ENCODE measurements at places on chromosomes 7 and 10.

- DNase-seq, result no peak
Measured at GRCh38 chr7:149855361-149856305, 17.5 kb downstream of the ZNF862 start.

DNA sequence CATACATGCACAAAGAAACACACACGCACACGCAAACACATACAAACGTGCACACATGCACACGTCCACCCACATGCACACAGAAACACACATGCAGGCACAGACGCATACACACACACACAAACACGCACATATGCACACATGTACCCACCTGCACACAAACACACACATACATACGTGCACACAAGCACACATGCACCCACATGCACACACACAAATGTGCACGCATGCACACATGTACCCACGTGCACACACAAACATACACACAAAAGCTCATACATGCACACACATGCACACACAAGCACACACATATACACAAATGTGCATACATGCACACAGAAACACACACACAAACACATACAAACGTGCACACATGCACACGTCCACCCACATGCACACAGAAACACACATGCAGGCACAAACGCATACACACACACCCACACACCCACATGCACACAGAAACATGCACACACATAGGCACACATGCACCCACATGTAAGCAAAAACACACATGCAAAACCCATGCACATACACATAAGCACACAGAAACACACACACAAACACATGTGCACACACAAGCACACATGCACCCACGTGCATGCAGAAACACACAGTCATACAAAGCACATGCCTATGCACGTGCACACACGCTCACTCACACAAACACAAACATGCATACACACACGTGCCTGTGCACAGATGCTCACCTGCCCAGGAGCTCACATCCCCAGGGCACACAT lies 44.8 kb downstream of the FOXL3 start:
- DNase-seq, result no peak

DNA sequence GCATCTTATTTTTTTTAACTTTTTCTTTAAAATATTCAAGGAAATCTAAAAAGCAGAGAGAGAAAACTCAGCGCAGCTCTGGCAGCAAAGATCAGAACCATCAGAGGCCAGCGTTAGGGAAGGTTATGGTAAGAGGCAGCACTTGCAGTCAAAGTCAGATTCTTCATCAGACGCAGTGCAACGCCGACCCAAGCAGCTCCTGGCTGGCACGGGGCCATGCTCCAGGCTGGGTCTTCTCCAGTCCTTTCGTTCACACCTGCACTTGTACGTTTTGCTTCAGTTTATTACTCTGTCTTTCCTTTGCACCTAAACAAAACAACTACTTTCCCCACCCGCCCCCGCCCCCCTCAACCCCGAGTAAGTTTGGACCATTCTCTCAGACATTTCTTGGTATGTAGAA lies 43.1 kb upstream of the SEC61G start:
- no peak for DNase-seq

- DNase-seq, result no peak
Measured at GRCh38 chr7:25860275-25861163, 291.5 kb upstream of the NFE2L3 start.

DNA sequence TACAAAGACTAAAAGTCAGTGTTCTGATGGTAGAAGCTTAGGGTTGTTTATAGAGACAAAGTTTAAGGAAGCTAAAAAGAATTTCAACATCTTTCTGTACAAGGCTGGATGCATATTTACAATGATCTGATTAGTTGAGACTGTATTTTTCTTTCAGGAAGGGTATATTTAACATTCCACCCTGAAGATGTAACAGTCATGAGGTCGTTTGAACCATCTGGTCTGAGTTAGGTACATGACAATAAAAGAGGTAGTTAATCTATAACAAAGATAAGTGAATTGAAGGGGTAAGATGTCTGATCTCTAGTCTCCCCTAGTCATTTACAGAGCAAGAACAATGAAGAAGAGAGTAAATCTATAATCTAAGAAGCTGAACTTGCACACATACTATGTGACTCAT lies 821.2 kb downstream of the CNTNAP2 start:
- DNase-seq, result no peak

DNA sequence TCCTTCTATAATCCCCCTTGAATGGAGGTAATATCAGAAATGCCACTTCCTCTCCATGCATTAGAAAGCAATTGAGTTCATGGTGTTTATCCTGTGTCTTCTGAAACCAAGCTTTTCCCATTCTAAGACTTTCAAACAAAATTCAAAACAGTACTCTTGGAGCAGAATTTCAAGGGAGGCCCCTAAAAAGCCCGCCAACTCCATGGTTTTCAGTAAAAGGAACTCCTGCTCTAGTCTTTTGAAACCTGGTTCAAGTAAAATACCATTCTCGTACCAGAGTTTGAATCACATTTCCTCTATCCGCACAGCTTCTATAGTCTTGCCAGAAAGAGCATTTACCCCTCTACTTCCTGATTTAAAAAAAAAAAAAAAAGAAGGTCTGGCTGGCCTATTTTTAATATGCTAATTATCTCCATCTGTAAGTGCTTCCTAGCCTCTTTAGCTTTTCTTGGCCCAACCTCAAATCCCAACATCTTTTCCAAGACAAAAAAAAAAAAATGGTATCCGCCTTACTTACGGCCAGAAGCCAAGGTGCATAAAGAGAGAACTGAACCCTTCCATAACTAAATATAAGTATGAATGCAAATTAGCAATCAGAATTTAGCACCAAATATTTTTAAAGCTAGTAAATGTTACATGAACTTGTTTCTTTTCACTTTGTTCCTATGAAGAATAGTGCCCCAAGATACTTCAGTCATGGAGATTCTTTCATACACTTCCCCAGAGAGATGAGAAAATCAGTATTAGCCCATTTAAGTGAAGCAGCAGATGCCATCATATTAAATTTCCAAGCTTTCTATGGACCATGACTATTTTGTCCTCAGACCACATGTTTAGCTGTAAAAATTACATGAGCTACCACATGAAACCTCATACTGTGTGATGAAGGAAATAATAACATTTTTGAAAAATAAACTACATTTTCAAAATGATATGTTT lies 199.9 kb upstream of the FAM3C start:
- no peak for DNase-seq

DNA sequence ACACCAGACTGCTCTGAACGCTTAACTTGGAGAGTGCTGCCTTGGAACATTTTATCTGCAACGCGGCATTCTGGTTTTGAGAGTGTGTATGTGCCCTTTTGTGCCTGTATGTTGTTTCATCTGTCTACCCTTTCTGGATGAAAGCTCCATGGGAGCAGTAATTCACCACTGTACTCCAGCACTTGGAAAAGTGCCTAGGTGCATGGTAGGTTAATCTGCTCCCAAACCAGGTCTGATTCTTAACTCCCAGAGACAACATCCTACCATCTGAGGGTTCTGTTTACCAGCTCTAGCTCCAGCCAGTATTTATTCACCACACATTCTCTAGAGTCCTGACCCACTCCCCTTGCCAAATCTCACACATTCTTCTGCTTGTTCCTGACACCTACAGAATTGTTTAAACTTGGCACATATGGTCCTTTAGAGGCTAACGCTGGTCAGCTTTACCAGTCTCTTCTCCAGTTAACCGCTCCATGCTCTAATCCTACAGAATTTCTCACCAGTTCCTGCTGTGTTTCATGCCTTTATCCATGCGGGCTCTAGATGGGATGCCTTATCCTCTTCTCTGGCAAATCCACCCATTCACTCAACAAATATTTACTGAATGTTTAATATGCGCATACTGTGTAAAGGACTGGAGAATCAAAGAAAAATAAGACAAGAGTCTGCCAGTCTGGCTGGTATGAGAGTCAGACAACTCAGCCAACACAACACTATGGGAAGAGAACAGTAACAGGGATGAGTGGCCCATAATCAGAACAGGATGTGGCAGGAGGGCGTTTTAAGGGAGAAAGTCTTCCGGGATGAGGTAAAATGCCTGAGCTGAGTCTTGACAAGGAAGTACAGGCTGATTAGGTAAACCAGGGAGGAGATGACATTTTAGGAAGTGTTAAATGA lies 46.3 kb downstream of the MTPN start:
- DNase-seq, result peak; percentile 49

DNA sequence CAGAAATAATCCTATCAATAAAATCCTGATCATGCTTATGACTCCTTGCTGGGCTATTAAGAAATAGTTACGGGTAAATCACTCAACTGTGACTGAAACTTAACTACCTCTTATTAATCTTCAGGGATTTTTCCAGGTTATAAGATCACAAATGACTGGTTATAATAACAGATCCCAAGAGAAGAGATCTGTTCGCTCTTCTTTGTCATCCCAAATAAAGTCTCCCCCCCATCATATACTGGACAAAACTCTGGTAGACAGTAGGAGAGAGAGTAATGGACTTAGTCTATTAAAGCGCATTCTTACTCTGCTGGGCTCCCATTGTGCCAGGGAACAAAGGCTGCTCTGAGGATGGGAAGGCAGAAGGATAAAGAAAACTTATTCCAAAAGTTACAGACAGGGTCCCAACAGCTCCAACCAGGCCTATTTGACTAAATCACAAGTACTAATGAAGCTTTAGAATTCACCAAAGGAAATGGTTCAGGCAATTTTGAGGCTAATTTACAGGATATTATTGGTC lies 233.7 kb downstream of the DGKI start:
- DNase-seq, result no peak

Data from foreskin keratinocyte (primary cell).